ENCODE measurements at places on chromosomes 4 and X.

- DNase-seq, result no peak
These were observed 935.7 kb downstream of the RAPGEF2 start for GRCh38 chr4:160038615-160039014.

GRCh38 chrX:134423606-134424005 is 36.4 kb upstream of the HPRT1 start:
- DNase-seq, result no peak

DNA sequence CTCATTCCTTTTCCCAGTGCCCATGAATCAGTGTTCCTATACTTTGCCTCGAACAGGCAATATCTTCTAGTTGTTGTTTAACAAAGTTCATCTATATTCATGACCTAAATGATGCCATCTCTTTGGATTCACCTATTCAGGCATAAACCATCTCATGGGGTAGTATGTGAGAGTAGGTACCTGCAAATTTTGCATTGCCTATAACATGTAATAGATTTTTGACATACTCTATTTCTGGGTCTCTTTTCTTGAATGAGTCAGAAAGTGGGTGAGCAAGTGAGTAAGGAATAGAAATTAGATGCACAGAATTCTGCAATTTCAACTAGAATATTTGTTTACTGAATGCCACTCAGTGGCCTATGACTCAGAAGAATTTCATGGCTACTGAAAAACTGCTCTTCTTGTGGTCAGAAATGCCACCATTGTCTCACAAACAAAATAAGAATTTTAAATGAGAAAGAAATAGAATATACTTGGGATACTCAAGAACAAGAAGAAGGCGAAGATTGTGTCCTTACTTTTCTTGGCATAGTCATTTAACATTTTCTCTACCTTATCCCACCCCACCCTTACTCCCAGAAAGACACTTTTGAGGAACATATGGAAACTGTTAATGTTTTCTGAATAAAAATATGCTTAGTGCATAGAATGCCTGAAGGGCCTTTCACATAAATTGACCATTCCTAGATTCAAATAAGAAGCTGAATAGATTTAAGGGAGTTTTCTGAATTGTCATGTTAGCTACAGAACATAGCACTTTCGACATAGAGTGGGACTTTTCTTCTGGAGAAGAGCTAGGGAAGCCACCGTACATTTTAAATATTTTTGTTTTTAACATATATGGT is 86.8 kb downstream of the HHIP start:
- DNase-seq, result no peak

DNA sequence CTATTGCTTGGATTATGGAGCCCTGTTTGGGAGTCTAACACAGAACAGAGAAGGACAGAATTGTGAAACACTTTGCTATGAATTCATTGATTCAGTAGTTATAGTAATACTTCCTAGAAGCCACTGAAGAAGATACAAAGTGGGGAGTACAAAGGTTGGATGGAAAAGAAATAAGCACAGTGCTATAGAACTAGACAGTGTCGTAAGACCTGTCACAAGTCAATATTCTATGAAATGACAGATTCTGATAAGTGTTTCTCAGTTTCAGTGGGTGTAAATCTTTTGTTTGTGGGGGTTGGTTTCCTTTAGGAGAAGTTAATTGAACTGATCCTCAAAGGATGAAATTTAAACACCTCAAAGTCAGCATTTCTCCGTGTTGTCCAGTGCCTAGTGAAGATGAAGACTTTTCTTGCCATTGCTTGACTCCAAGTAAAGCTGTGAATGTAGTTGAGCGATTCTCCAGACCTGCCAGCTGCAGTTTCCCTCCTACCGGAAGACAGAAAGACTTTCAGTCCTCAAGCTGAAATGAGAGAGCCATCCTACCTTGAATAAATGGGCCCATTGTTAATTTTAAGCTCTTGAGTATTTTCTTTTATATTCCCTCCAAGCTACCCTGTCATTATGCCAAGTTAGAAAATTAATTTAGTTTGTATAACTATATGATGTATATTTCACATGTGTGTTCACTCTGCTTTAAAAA is 7.9 kb downstream of the PDLIM5 start:
- DNase-seq, result no peak

- no peak for DNase-seq
These were observed 116.0 kb downstream of the PTTG2 start for GRCh38 chr4:38076153-38076669.

- DNase-seq, result no peak
These were observed 395.8 kb upstream of the GALNT7 start for GRCh38 chr4:172772781-172773180.

GRCh38 chrX:2640436-2641150 is 50.5 kb upstream of the CD99 start:
- DNase-seq, result no peak

DNA sequence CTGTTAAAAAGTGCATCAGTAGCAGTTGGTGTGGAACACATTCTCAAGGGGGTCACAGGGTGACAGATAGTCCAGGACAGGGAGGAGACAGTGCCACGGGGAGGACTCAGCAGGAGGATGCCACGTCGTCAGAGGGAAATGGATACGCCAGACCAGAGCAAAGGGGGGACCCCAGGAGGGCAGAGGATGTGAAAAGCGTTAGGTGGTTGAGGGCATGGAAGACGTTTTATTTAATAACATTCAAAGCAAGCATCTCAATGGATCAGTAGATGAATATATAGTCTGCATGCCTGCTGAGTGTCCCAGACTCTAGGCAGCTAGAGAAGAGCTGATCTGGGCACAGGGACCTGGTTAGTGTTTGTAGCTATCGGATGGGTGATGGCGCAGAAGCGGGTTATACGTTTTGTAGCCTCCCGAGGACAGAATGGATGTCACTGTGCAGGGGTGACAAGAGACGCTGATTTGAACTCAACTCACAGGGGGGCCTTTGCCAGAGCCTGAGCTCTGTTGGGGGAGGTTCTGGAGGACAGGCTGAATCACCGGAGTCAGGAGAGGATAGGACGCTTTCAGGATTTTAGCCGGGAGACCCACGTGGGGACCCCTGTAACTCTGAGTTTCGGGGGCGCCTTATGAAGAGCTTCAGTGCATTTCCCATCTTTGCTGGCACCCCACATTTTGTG is 81.3 kb downstream of the STOX2 start:
- DNase-seq, result no peak

GRCh38 chr4:177386278-177386815 is 55.9 kb downstream of the AGA start:
- DNase-seq, result no peak

GRCh38 chr4:41476310-41476885 is 61.6 kb upstream of the LIMCH1 start:
- DNase-seq, result no peak

- DNase-seq, result no peak
These were observed 5.4 kb downstream of the PNMA6E start for GRCh38 chrX:153395613-153396319.

GRCh38 chr4:113901994-113902787 is 77.3 kb downstream of the ARSJ start:
- DNase-seq, result no peak

DNA sequence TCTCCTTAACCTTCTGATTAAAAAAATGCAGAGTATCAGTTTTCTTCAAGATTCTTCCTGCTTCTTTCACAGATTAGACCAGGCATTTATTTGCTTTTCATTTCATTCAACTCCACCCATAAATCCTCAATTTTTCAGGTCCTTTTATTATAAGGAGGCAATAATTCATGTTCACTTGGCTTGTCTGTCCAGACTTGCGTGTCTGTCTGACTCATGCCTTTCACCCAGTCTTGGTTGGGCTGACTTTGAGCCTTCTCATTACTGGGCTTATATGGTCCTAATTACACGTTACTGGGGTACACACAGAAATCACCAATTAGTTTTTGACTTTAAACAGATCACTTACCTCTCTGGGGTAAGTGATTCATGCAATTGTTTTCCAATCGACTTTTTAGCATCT is 48.8 kb upstream of the GALNT7 start:
- DNase-seq, result no peak

GRCh38 chr4:161133586-161134276 is 1030.1 kb downstream of the FSTL5 start:
- no peak for DNase-seq

- DNase-seq, result no peak
These were observed 819.3 kb downstream of the PCDH7 start for GRCh38 chr4:31539284-31540069.

- peak; percentile 61 for DNase-seq
These were observed 2.1 kb downstream of the PLCXD1 start for GRCh38 chrX:283115-283845.

GRCh38 chr4:44046491-44046890 is 402.1 kb downstream of the KCTD8 start:
- no peak for DNase-seq

GRCh38 chr4:8446122-8446521 is 5.5 kb downstream of the TRMT44 start:
- DNase-seq, result no peak

DNA sequence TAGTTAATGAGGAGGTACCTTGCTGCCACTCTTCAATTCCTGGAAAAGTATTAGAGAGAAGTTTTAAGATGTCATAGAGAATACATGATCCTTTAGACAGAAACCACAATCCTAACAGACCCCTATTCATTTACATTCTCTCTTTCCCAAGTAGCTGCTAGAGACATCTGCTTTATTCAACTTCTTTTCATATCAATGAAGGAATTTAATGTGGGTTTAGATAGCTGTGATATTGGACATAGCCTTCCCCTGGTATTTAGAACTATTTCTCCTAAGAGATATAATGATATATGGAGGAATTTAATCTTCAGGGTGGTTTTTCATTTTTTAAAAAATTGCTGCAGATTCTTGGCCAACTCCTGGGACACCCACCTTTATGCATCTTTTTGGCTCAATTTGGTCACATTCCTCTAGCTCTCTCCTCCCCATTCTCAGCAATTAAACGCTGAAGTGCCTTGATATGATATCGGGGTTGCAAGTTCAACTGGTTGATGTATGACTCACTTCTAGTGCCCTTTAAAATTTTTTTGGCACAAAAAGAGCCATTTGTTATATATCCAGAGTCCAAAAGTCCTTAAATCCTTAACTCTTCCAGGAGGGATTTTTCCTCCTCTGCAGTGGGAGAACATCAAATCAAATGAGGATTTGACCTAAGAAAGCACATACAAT is 57.6 kb downstream of the DOCK11 start:
- no peak for DNase-seq

GRCh38 chr4:156830351-156830750 is 141.2 kb downstream of the PDGFC start:
- no peak for DNase-seq

GRCh38 chr4:26701786-26702227 is 117.9 kb downstream of the TBC1D19 start:
- no peak for DNase-seq

DNA sequence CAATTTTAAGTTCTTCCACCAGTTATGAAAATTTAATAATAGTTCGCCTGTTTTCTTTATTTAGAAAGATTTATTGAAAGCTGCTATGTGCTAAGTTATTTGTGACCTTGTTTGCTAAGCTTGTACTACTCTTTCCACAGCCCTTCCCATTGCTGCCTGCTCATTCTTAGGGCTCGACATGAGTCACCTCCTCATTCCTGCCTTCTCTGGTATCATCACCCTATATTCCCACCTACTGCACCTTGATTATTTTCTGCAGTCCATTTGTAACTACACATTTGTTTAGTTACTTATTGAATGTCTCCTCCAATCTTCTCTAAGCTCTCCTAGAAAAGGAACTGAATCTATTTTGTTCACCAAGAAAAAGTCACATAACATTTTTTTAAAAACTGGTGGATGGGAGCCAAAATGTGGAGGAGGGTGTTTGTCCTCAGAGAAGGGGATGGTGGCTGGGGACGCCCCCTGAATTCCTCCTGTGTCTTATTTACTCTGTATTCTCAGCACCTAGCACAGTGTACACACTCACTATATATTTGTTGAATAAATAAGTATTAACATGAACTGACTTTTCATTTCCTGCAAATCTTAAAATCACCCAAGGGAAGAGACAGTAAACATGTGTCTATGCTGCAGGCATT is 3.7 kb upstream of the RAB9A start:
- DNase-seq, result no peak

GRCh38 chr4:89114100-89114499 is 2.8 kb downstream of the TIGD2 start:
- no peak for DNase-seq

DNA sequence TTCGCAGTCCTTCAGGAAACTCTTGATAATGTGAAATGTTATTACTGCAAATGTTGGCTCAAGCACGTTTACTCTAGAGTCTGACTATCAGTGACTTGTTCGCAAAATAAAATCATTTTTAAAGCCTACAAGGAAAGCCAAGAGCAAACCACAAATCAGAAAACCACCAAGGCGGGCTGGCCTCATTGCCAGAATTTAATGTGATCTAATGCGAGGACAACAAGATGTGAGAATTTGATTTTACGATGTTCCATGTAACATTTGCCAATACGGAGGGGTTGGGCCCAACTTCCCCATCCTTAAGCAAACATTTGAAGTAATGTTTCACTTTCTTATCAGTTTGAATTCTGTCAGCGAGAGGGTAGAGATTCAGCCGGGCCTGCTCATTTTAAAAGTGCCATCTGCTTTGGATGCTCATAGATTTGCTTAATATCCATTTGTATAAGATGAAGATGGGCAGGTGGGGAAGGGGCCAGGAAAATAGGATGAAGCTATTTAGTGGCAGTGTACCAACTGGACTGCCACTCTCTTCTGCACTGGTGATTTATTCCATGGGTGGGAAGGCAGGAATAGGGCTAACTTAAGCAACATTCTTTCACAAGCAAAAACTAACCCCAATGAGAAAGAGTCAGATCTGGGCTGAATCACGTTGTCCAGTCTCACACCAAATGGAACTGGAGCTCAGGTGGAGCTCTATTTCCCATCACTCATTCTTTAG is 225.3 kb downstream of the ANAPC10 start:
- no peak for DNase-seq

DNA sequence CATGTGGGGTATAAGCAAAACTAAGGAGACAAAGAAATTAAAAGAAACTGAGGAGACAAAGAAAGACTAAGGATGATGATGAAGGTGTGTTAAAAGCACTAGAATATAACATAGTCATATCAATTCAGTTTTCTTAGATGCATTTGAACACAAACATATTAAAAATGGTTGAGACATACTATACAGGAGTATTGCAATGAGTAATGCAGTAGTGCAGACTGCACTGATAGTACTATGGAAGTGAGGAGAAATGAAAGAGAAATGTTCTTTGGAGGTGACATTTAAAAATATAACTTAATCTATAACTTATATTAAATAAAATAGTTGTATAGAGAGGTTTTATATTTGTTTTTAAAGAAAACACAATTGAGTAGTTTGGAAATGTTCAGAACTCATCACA is 279.2 kb downstream of the CAMK2D start:
- no peak for DNase-seq

DNA sequence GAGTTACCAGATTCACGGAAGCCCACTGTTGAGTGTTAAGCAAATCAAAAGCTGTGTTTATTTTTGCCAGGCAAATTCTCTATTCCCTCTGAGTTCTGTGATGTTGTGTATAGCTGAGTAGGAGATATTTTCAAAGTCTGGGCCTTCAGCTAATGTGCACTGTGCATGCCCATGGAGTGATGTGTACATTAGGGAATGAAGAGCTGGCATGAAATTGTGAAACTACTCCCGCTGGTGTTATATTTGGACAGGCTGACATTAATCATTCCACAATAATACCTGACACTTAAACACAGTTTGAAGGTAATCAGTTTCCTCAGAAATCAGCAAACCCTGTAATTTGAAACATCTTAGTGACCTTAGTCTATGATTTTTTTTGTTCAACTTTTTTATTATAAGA is 88.1 kb upstream of the MBNL3 start:
- no peak for DNase-seq

All from activated CD8-positive, alpha-beta memory T cell treated with anti-CD3 and anti-CD28 coated beads for 48 hours (primary cell).